Activated CD4-positive, alpha-beta T cell treated with anti-CD3 and anti-CD28 coated beads, Interleukin-2, amount 10 ng/mL, durations not matched to agents 7 days and 5 days (primary cell): ENCODE measurements at places on chromosomes 5 and 9. TPM values are rescaled to one million over a fixed set of nuclear protein-coding genes. Genes with fewer than 3 reads are reported as not detected.
A peak's percentile ranks its signal among the peaks of the same experiment; 100 is the strongest.

The LCNL1 gene
- 0.48 TPM for total RNA-seq

The MARCOL gene
- total RNA-seq, result not detected

The KIF20A gene
- total RNA-seq, result 70.9 TPM

The SLC46A2 gene
- not detected for total RNA-seq

The RMND5B gene
- total RNA-seq, result 22.7 TPM

The PCA3 gene
- not detected for total RNA-seq

The BTNL8 gene
- not detected for total RNA-seq

The GZMA gene
- 165 TPM for total RNA-seq

The SERINC5 gene
- 88.8 TPM for total RNA-seq

The CCL21 gene
- total RNA-seq, result not detected

DNA sequence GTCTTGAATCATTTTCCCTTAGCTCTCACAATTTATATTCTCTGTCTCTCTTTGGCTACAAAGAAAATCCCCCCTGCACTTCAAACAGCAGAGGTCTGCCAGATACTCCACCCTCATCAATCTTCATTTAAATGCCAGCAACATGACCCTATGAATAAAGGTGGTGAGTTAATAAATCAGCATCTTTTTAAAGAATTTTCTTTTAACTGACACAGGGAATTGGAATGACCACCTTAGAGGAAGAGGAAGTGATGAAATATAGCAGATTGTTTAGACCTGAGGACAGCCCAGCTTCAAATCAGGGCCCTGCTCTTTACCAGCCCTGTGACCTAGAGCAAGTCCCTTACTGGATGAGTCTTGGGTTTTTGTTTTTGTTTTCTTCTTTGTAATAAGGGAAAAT, 223.1 kb upstream of the PAPPA start:
- DNase-seq, result no peak
- no peak overlapping the region for H3K27ac ChIP-seq
- H3K27me3 ChIP-seq, result no peaks in the 10 kb centered on the region
- no peaks in the 10 kb centered on the region for H3K36me3 ChIP-seq
- H3K4me1 ChIP-seq, result no peaks in the 10 kb centered on the region

DNA sequence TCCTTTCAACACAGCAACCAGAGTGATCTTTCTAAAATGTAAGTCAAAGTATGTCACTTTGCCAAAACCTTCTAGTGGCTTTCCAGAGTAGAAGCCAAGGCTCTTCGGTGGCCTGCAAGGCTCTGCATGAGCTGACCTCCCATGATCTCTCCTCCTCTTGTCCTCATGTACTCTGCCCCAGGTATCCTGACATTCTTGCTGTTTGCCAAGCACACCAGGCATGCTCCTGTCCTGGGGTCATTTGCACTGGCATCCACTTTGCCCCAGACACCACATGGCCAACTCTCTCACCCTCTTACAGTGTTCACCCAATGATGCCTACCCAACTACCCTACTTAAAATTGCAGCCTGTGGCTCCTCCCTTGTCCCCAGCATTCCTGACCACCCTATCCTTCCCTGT, 86.3 kb downstream of the ZNF618 start:
- no peaks in the 10 kb centered on the region for H3K4me1 ChIP-seq
- no peak for DNase-seq
- no peaks in the 10 kb centered on the region for H3K36me3 ChIP-seq
- H3K4me3 ChIP-seq, result no peak overlapping the region
- no peaks in the 10 kb centered on the region for H3K27me3 ChIP-seq
- H3K27ac ChIP-seq, result no peak overlapping the region

DNA sequence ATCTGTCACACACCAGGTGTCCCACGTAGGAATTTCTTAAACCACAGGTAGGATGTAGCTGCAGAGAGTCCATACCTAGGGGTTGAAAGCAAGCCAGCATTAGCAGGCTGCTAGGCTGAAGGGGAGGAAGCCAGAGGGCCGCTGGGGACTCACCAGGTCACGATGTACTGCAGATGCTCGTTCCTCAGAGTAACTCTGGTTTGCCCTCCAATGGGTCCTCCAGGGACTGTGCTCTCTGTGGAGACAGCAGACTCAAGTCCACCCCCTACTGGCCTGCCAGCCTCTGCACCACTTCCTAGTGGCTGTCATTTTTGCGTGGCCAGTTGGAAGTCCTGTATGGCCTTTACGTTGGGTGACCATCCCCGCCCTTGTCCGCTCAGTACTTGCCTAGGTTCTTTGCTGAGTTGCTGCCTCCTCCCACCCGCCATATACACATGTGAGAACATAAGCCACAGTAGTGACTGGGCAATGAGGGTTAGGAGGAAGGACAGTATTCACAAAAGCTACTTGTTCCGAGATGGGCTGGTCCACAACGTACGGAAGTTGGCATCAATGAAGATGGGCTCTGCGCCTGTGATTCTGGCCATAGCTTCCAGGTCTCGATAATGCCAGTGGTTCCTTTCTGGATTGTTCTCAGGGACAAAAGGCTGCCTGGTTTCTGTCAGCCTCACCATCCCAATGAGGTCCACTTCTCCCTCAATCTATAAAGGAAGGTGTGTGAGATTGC, 4.1 kb downstream of the RPL7A start:
- H3K4me3 ChIP-seq, result no peak overlapping the region
- DNase-seq, result peak; percentile 50
- peaks cover 54% of the 10 kb centered on the region for H3K36me3 ChIP-seq
- no peak overlapping the region for H3K27ac ChIP-seq
- H3K27me3 ChIP-seq, result no peaks in the 10 kb centered on the region
- H3K4me1 ChIP-seq, result peaks cover 52% of the 10 kb centered on the region

DNA sequence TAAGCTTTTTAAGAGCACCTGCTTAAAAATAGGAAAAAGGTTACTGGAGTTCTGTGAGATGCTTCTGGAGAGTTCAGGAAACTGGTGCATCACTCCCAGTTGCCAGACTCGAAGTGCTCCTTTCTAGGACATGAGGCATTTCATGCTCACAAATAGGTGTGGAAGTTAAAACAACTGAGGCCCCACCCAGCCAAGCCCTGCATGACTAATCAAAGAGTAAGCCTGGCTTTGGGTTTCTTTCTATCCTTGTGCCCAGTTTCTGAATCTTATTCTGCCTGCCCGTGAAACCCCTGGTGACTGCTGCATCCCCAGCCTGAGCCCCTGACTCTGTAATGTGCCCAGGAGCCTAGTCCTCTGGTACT, 7.7 kb downstream of the SPINK9 start:
- H3K27me3 ChIP-seq, result no peaks in the 10 kb centered on the region
- H3K4me3 ChIP-seq, result no peak overlapping the region
- no peak for DNase-seq
- H3K27ac ChIP-seq, result no peak overlapping the region
- no peaks in the 10 kb centered on the region for H3K36me3 ChIP-seq

DNA sequence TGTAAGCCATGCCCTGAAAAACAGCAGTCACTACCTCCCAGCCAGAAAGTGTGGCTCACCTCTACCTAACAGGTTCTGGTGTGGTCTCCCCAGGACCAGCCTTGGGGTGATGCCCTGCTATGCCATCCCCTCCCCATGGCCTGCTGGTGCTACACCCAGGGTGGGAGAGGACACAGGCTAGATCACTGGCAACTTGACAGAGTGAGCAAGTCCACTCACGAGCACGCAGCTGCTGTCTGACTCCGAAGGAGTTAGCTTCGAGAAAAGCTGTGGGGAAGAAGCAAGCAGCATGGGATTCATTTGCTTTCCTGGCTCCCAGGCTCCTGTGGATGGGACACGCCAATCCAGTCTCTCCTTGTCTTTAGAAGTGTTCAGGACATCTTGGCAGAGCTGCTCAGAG, 102.2 kb downstream of the COL5A1 start:
- H3K27me3 ChIP-seq, result no peaks in the 10 kb centered on the region
- no peaks in the 10 kb centered on the region for H3K36me3 ChIP-seq
- no peak overlapping the region for H3K4me3 ChIP-seq
- H3K4me1 ChIP-seq, result no peaks in the 10 kb centered on the region
- no peak for DNase-seq
- H3K27ac ChIP-seq, result no peak overlapping the region

DNA sequence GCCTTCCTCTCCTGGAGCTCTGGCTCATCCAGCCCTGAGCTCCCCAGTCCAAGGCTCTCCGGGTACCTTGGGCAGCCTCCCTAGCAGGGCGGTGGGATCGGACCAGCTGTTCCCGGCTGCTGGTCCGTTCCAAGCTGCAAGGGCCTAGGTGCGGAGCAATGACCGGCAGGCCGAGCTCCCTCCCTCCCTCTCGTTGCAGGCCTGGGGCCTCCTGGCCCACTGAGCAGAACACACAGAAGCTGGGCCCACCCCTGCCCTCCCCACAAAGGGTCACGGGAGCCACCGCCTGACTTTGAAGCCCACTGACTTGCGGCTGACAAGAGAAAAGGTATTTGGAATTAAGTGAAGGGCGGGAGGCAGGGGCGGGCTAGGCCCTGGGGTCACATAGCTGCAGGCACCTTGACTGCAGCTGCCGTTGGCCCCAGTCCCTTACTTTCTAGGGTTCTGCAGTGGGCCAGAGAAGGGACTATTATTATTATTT, 104.7 kb upstream of the IER5L start:
- H3K4me1 ChIP-seq, result no peaks in the 10 kb centered on the region
- no peak overlapping the region for H3K4me3 ChIP-seq
- H3K27me3 ChIP-seq, result no peaks in the 10 kb centered on the region
- H3K27ac ChIP-seq, result no peak overlapping the region
- no peaks in the 10 kb centered on the region for H3K36me3 ChIP-seq

GRCh38 chr5:1494780-1495524, 28.8 kb downstream of the LPCAT1 start:
- no peaks in the 10 kb centered on the region for H3K27me3 ChIP-seq
- DNase-seq, result peak; percentile 39
- H3K4me1 ChIP-seq, result peaks cover 52% of the 10 kb centered on the region
- H3K27ac ChIP-seq, result peak overlapping the region; percentile 87
- H3K36me3 ChIP-seq, result peaks cover 39% of the 10 kb centered on the region
- H3K4me3 ChIP-seq, result peak overlapping the region; percentile 55

DNA sequence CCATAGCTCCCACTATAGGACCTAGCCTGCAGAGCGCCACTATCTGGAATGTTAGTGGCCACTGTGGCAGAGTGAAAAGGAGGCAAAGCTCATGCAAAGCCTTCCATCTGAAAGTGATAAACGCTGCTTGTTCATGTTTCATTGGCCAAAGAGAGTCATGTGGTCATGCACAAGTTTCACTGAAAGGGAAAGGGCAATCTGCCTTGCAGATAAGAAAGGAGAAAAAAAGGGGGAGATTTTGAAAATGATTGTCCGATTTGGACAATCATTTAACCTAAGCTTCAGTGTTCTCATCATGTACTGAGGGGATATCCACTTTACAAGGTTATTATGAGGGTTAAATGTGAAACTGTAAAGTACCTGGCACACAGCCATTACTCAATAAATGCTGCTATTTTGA, 9.0 kb upstream of the MOB3B start:
- H3K4me1 ChIP-seq, result peaks cover 7% of the 10 kb centered on the region
- H3K4me3 ChIP-seq, result no peak overlapping the region
- no peak for DNase-seq
- no peaks in the 10 kb centered on the region for H3K27me3 ChIP-seq

DNA sequence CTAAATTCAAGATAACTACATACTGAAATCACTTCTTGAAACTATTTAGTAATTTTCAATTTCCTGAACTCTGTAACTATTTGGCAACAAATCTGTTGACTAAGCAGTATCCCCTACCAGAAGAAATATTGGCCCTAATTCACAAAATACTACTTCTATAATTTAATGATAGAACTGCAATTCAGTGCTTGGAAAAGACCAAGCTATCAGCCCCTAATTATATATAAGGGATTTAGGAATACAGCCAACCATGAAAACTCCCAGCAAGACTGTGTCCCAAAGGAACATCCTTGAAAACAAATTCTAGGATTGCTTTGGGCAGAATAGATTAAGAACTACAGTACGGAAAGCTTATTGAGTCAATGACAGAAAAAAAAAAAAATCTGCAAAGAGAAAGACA, 169.2 kb downstream of the RAB3C start:
- no peaks in the 10 kb centered on the region for H3K36me3 ChIP-seq
- peaks cover 9% of the 10 kb centered on the region for H3K27me3 ChIP-seq
- H3K27ac ChIP-seq, result no peak overlapping the region
- no peak overlapping the region for H3K4me3 ChIP-seq

DNA sequence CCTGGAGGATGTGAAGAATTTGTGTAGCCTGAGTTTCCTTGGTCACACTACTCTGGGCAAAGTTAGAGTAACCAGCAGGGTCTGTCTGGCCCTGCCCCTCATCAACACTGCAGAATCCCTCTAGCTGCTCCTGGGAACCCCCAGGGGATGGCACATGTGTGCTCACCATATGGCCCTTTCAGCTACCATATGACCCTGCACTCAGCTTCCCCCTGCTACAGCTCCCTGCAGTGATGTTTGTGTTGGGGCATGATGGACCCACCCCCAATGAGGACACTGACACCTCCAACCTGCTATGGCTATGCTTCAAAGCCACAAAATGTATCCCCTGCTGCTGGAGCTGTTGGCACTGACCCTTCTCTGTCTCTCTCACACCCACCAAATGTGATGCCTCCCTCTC, 152.7 kb downstream of the SNX18 start:
- peaks cover 49% of the 10 kb centered on the region for H3K36me3 ChIP-seq
- no peak for DNase-seq
- H3K4me3 ChIP-seq, result no peak overlapping the region
- peaks cover 62% of the 10 kb centered on the region for H3K4me1 ChIP-seq
- peaks cover 2% of the 10 kb centered on the region for H3K27me3 ChIP-seq
- H3K27ac ChIP-seq, result no peak overlapping the region

DNA sequence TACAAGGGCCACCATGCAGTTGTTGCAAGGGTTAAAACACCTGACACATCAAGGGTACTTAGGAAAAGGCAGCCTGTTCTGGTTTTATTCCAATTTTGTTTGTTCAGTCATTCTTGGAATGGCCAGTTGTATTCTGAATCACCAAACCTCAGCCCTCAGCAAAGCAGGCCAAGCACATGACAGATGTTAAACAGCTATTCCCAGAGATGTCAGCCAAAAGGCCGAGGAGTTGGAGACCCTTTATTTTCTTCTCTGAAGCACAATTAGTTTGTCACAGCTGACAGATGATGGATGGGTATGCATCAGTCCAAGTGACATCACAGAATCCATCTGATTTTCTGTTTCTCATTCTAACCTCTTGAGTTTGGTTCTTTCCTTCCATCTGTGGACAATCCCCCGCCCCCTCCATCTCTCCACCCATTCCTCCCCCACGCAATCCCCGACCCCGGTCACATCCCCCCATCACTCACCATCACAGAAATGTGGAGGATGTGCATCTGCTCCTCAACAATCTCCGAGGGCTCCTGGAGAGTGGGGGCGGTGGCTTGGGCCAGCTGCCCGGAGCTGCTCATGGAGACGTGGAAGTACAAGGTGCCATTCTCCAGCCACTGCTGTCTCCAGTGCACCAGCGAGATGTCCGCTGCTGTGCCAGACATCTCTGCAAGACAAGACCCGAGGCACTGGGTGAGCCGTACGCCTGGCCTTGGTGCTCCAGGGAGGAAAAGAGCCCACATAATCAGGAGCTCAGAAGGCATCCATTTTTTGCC, 123.8 kb downstream of the ASTN2 start:
- no peaks in the 10 kb centered on the region for H3K36me3 ChIP-seq
- no peak for DNase-seq
- H3K4me1 ChIP-seq, result no peaks in the 10 kb centered on the region
- H3K27ac ChIP-seq, result no peak overlapping the region
- H3K27me3 ChIP-seq, result no peaks in the 10 kb centered on the region
- H3K4me3 ChIP-seq, result no peak overlapping the region

GRCh38 chr9:127531676-127532075, 80.4 kb downstream of the LRSAM1 start:
- H3K27me3 ChIP-seq, result no peaks in the 10 kb centered on the region
- H3K36me3 ChIP-seq, result peaks cover 3% of the 10 kb centered on the region
- DNase-seq, result no peak
- no peak overlapping the region for H3K27ac ChIP-seq
- no peak overlapping the region for H3K4me3 ChIP-seq
- H3K4me1 ChIP-seq, result peaks cover under 1% of the 10 kb centered on the region

GRCh38 chr5:172952034-172952511, 7.2 kb upstream of the RPL26L1 start:
- H3K4me1 ChIP-seq, result peaks cover 6% of the 10 kb centered on the region
- no peak for DNase-seq
- no peaks in the 10 kb centered on the region for H3K36me3 ChIP-seq
- H3K27ac ChIP-seq, result no peak overlapping the region
